Stimulated activated CD4-positive, alpha-beta T cell treated with anti-CD3 and anti-CD28 coated beads, Interleukin-12 subunit alpha, Interleukin-12 subunit beta, amount 100 ng/mL, for 4 hours (primary cell): ENCODE measurements at places on chromosomes 5 and 9.

- DNase-seq, result no peak
These were observed 161.2 kb upstream of the FSTL4 start for GRCh38 chr5:133773247-133774202.

GRCh38 chr5:179731791-179732411 is 721 bp upstream of the MAML1 start:
- peak; percentile 11 for DNase-seq

GRCh38 chr5:5235685-5236084 is 95.6 kb downstream of the ADAMTS16 start:
- DNase-seq, result no peak

DNA sequence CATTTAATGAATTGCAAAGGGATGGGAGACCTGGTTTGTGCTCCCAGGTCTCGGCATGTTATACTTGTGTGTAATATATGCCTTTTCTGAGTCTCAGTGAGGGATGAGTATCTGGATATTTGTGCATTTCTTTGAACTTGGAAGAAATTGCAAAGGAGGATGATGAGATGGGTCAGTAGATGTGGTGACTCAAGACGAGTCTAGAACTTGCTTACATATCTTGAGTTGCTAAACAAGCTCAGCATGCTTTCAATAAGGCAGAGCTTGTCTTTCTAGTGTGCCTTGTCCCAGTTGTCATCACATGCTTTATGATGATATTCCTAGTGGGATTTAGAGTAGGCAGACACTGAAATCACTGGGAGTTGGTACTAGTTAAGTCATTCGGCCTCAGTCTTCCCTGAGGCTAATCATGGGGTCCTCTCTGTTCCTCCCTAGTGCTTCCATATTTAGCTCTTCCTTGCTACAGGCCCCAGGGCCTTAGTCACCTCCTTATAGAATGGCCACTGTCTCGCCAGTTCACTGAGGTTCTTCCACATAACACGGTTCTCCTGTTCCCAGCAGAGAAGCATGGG is 222.3 kb downstream of the ARRDC3 start:
- no peak for DNase-seq

DNA sequence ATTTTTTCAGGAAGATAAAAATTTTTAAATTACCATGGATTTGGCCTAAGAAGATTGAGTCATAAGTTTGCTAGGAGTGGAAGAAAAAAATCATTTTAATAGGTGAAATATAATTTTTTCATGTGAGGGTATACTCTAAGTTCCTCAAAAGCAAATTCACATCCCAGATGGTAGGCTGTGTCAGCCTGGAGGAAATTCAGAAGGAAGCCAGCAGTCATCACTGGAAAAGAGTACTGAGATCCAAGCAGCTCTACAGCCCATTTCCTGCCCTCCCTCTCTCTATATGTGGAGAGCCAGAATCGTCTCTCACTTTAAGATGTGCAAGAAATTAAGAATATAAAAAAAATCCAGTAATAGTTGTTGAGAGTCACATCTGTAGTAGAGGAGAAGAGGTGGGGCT is 126.5 kb upstream of the CDH18 start:
- no peak for DNase-seq

DNA sequence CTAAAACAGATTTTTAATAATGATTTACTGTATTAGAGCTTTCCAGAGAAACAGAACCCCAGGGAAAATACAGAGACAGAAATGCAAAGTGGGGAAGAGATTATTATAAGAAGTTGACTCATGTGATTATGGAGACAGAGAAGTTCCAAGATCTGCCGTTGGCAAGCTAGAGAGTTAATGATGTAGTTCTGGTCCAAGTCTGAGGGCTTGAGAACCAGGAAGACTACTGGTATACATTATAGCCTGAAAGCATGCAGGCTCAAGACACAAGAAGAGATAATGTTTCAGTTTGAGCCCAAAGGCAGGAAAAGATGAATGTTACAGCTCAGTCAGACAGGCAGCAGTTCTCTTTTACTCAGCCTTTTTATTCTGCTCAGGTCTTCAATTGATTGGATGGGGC is 98.8 kb upstream of the NFIL3 start:
- no peak for DNase-seq
